Caudate nucleus (tissue), 63 donors: ENCODE measurements at places on chromosomes 5 and 9.

- peak; percentile 22 for DNase-seq
Measured at GRCh38 chr9:127578952-127579853, 32.9 kb upstream of the STXBP1 start.

DNA sequence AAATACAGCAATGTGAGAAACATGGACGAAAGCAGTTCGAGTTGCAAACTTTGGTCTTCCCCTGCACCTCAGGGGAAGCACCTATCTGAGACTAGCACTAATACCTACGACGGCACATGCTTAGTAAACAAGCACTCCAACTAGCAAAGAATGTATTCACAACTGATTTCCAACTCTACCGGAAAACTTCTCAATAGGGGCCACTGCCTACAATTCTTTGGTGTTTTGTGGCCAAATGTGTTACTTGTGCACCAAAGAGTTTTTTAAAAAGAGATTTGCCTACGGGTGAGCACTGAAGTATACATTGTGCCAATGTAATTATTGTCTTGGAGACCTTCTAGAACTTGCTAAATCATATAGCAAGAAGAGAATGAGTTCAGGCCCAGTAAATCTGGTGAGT lies 12.2 kb downstream of the ENC1 start:
- no peak for DNase-seq

DNA sequence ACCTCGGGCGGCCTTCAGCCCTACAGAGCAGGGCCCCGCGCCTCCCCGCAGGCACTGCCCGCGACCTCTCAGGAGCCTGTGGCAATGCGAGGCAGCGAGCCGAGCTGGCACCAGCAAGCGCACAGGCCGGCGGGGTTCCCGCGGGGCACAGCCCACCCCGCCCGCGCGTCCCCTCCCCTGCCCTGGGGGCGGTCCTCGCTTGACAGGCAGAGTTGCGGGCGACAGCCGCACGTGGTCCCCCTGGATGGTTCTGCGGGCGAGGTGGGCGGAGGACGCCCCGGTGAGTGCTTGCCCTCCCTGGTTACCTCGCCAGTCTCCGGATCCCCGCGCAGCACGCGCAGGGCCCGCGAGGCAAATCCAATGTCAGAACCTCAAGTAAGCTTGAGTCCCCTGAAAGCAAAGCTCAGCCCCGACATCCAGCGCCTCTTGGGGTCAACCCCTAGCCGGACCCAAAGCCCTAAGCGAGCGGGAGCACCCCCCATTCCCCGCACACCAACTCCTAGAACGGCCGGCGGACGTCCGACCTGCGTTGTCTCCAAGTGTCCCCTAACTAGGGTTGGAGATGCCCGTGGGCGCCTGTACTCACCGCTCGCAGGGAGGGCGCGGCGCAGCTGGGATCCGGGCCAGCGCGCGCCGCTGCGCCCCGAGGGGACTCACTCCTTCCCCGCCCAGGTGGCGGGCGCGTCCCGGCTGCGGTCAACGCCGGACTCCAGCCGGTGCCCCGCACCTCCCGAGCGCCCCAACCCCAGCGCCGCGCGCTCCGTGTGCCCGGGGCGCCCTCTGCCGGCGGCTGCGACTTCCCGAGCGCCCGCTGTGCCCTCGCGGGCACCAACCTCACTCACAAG lies at the start of gene DRD1:
TSS of gene DRD1 (minus strand) at position 123 of the 845 bp plus-strand sequence. CDS start 1,083 bp downstream, outside the sequence.
- peak; percentile 52 for DNase-seq

- DNase-seq = no peak
Measured at GRCh38 chr5:139232147-139232724, 34.1 kb upstream of the SIL1 start.
